ENCODE measurements at places on chromosomes 11 and 22. TPM values are rescaled to one million over a fixed set of nuclear protein-coding genes. Genes with fewer than 3 reads are reported as not detected.

Gene TCN1
- total RNA-seq = not detected

Gene THAP7
- 15.1 TPM for total RNA-seq

Gene TNNT3
- total RNA-seq = 12.1 TPM

DNA sequence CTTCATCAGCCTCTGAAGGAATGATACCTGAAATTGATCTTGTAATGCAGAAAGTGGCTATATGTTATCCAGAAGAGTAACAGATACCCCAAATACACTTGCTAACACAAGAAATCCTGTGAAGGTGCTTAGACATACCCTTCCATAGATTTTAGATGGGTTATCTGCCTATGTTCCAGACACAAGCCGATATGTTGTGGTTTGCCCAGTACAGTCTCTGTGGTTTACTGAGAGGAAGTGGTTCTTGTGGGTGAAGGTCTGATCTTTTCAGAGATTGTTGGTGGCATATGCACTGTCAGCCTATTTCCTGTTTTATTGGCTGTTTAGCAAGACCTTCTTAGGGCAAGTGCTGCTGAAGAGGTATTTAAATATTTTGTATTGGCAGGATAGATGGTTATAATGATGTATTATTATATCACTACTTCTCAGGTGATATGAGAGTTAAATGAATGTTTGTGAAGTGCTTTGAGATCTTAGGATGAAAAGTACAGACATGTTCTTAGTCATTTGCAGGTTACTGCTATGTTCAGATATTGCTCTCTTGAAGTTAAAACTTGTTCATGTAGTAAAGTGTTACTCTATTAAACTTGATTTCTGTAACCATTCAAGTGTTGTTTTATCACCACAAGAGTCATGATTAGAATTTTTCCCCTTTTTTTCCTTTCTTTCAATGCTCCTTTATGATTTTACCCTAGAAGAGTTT is 8.2 kb downstream of the ARHGEF12 start:
- H3K27ac ChIP-seq = no peak overlapping the region
- DNase-seq = no peak
- H3K36me3 ChIP-seq = no peaks in the 10 kb centered on the region
- no peaks in the 10 kb centered on the region for H3K4me1 ChIP-seq
- no peaks in the 10 kb centered on the region for H3K27me3 ChIP-seq

GRCh38 chr22:24554313-24555164 is at the start of gene GUCD1:
TSS of gene GUCD1 (minus strand) at chr22:24555138. CDS start at chr22:24554991, 147 bp downstream.
- peak within 1 kb of the TSS; percentile 99 for H3K27ac ChIP-seq
- peak; percentile 6 for DNase-seq
- no peaks in the 10 kb centered on the region for H3K27me3 ChIP-seq
- peak within 1 kb of the TSS; percentile 81 for H3K4me3 ChIP-seq
- H3K36me3 ChIP-seq = peaks cover 33% of the 10 kb centered on the region
- H3K4me1 ChIP-seq = peaks cover 30% of the 10 kb centered on the region

DNA sequence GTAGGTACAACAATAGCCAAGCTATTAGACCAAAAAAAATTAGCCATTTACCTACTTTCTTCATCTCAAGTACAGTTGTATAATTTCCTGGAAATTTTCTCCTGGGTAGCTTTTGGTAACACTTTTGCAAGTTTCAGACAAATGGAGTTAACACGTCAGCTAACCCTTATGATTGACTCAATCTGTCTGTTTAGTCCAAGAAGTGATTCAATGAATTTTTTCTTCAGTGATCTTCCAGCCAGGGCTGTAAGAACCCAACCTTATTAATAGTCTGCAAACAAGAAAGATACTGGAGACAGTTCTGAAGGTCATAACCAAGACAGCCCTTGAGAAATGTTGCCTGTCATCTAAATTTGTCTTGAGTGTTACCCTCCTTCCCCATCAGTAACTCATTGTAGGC is 30.1 kb upstream of the FIBIN start:
- H3K27ac ChIP-seq = no peak overlapping the region
- no peak for DNase-seq
- H3K4me3 ChIP-seq = no peak overlapping the region
- no peaks in the 10 kb centered on the region for H3K4me1 ChIP-seq
- H3K27me3 ChIP-seq = no peaks in the 10 kb centered on the region

- H3K4me3 ChIP-seq = no peak overlapping the region
- DNase-seq = no peak
- peaks cover 21% of the 10 kb centered on the region for H3K4me1 ChIP-seq
- H3K36me3 ChIP-seq = no peaks in the 10 kb centered on the region
- no peaks in the 10 kb centered on the region for H3K27me3 ChIP-seq
- no peak overlapping the region for H3K27ac ChIP-seq
These were observed 34.8 kb upstream of the DKK3 start for GRCh38 chr11:12043221-12043620.
